ENCODE measurements at places on chromosomes 3 and 15. TPM values are rescaled to one million over a fixed set of nuclear protein-coding genes. Genes with fewer than 3 reads are reported as not detected.

DNA sequence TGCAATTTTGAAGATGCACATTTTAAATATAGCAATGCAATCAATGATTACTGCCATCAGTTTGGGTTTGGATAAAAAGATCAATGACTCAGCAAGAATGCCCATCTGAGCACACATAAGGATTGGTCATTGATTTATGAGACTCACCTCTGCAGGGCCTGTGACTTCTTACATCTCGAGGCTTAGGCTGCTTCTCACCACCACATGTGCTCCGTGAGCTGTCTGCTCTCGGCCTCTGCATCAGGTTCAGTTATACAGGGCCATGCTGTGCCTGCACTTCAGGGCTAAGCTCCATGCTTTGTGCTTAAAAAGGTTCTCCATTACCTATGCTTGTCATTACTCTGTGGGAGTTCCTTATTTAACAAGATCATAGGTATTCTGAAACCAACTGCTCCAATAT lies 887.5 kb downstream of the DIPK2A start:
- DNase-seq = no peak

Gene PLCB2
- 5.6 TPM for polyA plus RNA-seq

Gene INSYN1
- polyA plus RNA-seq = 1.9 TPM

Gene SLC7A14
- polyA plus RNA-seq = 1.6 TPM

Gene MUC20
- polyA plus RNA-seq = 25.7 TPM

DNA sequence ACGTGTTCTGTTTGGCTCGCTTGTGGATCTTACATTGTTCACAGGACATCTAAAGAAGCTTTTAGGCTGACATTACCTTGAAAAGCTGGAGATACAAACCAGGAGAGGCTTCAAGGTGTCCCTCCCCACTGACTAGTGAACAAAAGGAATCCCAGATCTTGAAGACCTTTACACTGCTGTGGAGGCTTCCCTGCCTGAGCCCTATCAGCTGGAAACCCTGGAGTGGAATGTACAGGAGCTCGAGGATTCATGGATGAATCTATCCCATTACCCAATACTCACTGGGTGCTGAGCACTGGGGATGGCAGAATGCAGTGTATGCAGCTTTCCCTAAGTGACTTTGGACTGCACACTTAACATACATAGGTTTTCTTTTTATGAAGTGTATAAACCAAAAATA lies 82.3 kb upstream of the MFGE8 start:
- peak; percentile 56 for DNase-seq

GRCh38 chr3:66395635-66396034 lies 105.2 kb downstream of the LRIG1 start:
- DNase-seq = no peak

Gene HOMER2
- 2.2 TPM for polyA plus RNA-seq

GRCh38 chr3:27756877-27757276 lies 34.8 kb upstream of the EOMES start:
- no peak for DNase-seq

Gene SH3BP5
- polyA plus RNA-seq = 14.3 TPM

DNA sequence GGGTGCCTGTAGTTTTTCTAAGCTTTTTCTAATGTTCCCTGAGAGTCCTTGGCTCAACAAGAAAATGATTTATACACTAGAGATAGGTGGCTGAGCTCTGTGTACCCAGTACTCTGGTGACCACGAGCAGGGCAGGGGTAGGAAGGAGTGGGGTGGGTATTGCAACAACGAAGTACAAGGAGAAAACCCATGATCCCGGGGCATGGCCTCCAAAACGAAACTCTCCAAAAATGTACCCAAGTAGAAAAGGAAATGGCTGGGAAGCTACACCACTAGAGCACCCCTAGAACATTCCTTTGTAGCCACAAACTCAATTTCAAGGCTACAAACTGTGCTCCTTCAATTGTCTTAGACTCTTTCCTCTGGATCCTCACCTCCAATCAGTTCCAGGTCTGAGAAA lies 138.9 kb downstream of the DUT start:
- DNase-seq = no peak

GRCh38 chr3:12462159-12462947 lies 21.9 kb upstream of the TSEN2 start:
- peak; percentile 74 for DNase-seq

Gene ENTPD3
- not detected for polyA plus RNA-seq

- DNase-seq = no peak
Measured at GRCh38 chr3:191944835-191945234, 483.9 kb downstream of the PYDC2 start.

- DNase-seq = no peak
Measured at GRCh38 chr3:163547014-163547685, 1531.1 kb downstream of the SI start.

Gene SH3GL3
- 0.84 TPM for polyA plus RNA-seq

DNA sequence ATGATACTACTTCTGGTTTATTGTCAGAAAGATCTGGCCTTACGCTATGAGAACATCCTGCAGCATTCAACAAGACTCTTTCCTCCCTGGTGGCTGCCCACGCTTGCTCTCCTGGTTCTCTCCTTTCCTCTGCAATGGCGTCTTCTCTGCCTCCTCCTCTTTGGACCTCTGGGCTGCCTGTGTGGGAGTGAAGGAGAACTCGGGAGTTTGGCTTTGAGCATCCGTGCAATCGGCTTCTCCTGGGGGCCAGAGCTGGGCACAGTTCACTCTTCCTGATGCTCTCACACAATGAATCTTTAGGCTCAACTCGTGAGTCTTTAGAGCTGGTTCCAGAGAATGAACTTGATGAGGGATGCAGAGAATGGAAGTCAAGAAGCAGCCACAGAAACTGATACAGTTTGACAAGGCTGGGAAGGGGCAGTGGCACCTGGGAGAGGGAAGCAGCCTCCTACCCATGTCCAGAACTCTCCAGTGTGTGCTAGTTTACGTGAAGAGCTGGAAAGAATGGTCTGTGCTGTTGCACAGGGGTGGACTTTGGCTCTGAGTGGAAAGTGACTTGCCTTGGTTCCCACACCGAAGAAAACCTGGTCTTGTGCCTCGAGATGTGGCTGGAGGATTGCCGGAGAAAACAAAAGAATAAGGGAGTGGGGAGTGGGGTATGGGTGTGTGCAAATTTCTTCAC lies 37.9 kb downstream of the RPLP1 start:
- no peak for DNase-seq

DNA sequence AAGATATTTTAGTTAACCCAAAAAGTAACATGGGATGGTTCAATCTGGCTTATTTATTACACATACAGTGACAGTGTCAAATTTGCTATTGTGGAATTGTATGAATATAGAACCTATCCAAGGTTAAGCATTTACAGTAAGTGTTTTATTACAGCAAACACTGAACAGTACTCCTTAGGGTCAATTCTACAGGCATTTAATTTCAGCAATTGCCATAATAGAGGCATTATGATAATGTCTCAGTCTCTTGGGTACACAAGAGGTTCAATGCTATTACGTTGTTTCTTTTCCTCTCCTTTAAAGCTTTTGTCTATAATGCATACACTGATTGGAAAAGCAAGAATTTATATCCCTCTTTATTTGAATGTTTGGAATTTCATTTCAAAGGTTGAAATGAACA lies 275.7 kb upstream of the NAALADL2 start:
- DNase-seq = no peak

Gene SPATA12
- 0.22 TPM for polyA plus RNA-seq

Gene GOLGA6A
- 0.01 TPM for polyA plus RNA-seq

Gene CCDC13
- 0.37 TPM for polyA plus RNA-seq

DNA sequence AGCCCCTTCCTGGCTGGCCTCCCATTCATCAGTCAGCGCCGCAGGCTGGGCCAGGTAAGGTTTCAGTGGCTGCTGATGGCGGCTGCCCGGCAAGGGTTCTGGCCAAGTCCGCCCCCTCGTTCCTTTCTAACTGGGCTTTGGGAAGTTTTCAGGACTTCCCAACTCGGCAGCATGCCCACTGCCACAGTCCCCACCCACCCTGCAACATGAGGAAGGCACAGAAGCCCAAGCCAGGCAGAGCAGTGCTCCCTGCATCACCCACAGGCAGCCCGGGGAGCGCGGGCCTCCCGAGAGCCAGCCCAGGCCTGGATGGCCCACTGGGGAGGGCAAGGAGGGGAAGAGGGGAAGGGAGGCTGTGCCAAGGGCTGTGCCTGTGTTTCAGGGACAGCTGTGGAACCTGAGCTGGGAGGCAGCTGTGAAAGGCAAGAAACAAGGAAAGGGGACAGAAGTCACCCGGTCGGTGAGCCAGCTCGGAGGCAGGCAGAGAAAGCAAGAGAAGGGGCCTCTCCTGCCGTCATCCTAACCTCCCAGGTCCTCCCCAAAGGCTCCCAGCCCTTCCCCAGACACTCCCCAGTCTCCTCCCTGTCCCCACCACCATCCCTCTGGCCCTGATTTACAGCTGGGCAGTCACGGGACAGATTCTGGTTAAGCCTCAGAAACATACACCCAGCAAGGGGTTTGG lies 73.9 kb downstream of the CPN2 start:
- no peak for DNase-seq

- peak; percentile 21 for DNase-seq
Measured at GRCh38 chr15:26970712-26971210, at the start of gene GABRG3. TSS of gene GABRG3 (plus strand) at chr15:26971181.

GRCh38 chr3:113744941-113745755 lies 901 bp downstream of the NAA50 start:
- peak; percentile 89 for DNase-seq

Gene SLC28A1
- 64.6 TPM for polyA plus RNA-seq

DNA sequence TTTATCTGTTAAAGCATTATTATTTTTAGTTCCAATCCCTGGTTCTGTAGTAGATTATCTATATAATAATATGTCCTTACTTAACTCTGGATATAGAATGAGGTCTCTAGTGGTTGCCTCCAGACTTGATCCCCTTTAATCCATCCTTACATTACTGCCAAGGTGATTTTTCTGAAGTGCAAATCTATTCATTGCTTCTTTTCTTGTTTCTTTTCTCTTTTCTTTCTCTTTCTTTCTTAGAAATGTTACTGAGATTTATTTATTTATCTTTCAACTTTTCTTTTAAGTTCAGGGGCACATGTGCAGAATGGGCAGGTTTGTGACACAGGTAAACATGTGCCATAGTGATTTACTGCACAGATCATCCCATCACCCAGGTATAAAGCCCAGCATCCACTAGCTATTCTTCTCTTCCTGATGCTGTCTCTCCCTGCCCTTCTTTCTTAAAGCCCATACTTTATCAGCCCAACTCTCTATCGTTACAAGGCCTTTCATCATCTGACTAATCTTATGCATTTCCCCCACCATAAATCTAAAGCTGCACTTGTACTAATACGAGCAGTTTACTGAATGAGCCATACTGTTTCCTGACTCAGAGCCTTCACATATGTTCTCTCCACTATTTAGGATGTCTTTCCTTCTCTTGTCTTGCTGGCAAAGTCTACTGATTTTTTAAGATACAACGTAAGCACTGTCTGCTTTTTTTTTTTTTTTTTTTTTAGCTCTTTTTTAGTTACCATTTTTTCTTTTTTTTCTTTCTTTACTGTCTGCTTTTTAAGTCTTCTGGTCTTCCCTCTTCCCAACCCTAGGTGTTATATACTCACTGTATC lies 4.6 kb downstream of the GLCE start:
- DNase-seq = no peak

DNA sequence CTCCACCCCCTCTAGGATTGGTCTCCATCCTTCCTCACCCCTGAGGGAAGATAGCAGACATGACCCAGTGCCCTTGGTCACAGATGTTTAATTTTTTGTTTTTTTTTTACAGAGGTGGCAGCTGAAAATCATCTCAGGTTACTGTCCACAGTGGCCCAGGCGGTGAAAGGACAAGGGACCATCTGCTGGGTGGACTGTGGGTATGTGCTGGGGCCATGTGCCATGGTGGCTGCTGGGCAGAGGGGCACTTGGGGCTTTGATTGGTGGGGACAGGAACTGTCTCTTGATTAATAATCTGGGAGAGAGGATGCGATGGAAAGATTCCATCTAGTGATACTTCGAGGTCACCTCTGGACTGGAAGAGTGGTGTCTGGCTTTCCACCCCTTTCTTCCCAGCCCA lies 25.4 kb downstream of the PDIA5 start:
- no peak for DNase-seq

DNA sequence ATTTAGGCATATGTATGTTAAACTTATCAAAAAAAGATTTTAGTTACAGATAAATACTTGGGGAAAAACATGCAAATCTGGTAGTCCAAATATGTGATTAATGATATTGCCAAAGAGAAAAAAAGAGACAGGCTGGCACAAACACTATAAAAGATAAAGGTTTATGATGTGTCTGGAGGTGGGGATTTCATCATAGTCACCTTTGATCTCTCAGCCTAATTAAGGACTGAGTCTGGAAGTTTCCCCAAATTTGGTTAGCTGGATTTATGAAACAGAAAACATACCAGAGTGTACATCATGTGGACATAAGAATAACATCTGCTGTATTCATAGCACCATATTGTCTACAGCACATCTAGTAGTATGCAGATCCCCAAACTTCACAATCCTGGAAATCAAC lies 157.0 kb downstream of the FGF12 start:
- peak; percentile 2 for DNase-seq

Gene PGBD4
- polyA plus RNA-seq = 0.27 TPM

All from small intestine (tissue), 16 donors.